MCF 10A (cell line): ENCODE measurements at places on chromosomes 5 and 9. TPM values are rescaled to one million over a fixed set of nuclear protein-coding genes. Genes with fewer than 3 reads are reported as not detected.

DNA sequence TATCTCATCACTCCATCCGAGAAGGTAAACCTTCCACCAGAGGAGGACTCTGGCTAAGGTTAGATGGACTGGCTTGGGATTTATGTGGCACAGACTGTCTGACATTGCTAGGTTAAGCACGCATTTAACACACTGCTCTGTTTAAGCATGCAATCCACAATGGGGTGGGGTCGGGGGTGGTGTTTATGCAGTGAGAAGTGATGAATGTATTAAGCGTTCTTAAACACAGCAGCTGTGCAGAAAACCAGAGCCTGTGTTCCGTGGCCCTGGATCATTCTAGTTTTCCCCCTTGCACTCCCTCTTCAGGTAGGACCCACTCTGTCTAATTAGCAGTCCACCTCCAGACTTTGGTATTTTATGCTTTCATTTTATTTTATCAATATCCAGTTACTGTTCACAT is 46.4 kb downstream of the STXBP1 start:
- peaks cover 25% of the 10 kb centered on the region for H3K36me3 ChIP-seq
- no peaks in the 10 kb centered on the region for H3K4me1 ChIP-seq
- no peak overlapping the region for H3K4me3 ChIP-seq
- no peak overlapping the region for H3K27ac ChIP-seq
- no peaks in the 10 kb centered on the region for H3K27me3 ChIP-seq
- no peak for DNase-seq

GRCh38 chr5:73304381-73304780 is 131.4 kb downstream of the TMEM174 start:
- no peaks in the 10 kb centered on the region for H3K36me3 ChIP-seq
- H3K4me3 ChIP-seq = no peak overlapping the region
- no peak for DNase-seq
- H3K4me1 ChIP-seq = peaks cover 6% of the 10 kb centered on the region
- H3K27ac ChIP-seq = no peak overlapping the region

SPAG8 gene
- 0.37 and 1.1 TPM in 2 replicates for total RNA-seq

KIF27 gene
- total RNA-seq = 9.4 and 10.0 TPM in 2 replicates

RAB3C gene
- not detected in 2 replicates for total RNA-seq

DNA sequence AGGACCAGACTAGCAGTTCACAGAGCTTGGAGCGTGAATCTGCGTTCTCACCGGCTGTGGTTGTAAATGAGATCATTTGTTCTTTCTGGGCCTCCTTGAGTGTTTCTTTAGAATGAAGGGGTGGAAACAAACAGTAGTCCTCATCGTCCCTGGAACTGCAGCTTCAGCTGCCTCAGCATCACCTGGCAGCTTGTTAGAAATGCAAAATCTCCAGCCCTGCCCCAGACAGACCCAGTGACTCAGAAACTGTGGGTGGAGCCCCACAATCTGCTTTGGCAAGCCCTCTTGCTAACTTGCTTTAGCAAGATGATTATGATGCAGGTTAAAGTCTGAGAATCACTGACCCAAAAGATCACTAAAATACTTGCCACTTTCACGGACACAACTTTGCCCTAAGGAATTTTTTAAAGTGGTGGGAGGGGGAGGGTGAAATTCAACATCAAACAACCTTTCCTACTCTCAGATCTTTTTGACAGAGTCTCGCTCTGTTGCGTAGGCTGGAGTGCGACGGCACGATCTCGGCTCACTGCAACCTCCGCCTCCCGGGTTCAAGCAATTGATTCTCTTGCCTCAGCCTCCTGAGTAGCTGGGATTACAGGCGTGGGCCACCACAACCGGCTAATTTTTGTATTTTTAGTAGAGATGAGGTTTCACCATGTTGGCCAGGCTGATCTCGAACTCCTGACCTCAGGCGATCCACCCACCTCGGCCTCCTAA is 86.0 kb downstream of the BRINP1 start:
- no peaks in the 10 kb centered on the region for H3K36me3 ChIP-seq
- no peaks in the 10 kb centered on the region for H3K4me1 ChIP-seq
- no peak overlapping the region for H3K27ac ChIP-seq

DNA sequence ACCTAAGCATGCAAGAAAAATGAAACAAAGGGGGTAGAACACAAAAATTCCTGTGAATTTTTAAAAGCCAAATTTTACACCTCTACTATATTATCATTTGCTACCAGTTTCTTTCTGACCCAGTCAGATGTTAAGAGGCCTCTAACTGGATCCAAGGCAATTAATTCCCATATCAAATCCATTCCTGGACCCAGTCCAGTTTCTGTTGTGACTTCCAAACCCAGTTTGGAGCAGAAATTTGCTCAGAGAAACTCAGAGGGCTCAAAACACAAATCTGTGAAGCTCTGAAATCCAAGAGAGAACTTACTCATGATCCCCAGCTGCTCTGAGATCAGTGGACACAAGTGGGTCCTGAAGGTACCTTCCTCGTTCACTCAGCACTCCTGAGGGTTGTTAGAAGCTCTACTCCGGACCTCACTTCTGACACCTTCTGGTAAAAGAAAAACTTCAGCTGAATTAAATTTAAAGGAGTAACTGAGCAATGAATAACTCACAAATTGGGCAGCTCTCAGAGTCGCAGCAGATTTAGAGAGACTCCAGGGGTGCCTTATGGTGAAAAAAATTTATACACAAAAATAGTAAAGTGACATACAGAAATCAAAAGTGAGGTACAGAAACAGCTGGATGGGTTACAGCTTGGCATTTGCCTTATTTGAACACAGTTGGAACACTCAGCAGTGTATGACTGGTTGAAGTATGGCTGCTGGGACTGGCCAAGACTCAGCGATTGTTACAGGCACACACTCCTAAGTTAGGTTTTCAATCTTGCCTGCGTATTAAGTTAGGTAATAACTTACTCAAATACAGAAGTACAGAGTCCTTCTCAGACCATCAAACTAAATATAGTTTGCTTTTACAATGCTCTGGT is 32.4 kb downstream of the INSL4 start:
- H3K27me3 ChIP-seq = no peaks in the 10 kb centered on the region
- no peaks in the 10 kb centered on the region for H3K36me3 ChIP-seq
- no peak overlapping the region for H3K27ac ChIP-seq
- H3K4me1 ChIP-seq = peaks cover under 1% of the 10 kb centered on the region
- H3K4me3 ChIP-seq = no peak overlapping the region
- DNase-seq = peak; percentile 46

CENPP gene
- 1.5 and 4.2 TPM in 2 replicates for total RNA-seq

UBE2R2 gene
- 33.8 and 41.6 TPM in 2 replicates for total RNA-seq

SPINK4 gene
- total RNA-seq = not detected in 2 replicates

DOCK8 gene
- total RNA-seq = 5.2 and 5.7 TPM in 2 replicates

- H3K4me3 ChIP-seq = no peak overlapping the region
- no peak for DNase-seq
- peaks cover 6% of the 10 kb centered on the region for H3K4me1 ChIP-seq
- H3K27me3 ChIP-seq = no peaks in the 10 kb centered on the region
These were observed 260.0 kb upstream of the NREP start for GRCh38 chr5:112016980-112017379.

GRXCR2 gene
- total RNA-seq = not detected in 2 replicates

DNA sequence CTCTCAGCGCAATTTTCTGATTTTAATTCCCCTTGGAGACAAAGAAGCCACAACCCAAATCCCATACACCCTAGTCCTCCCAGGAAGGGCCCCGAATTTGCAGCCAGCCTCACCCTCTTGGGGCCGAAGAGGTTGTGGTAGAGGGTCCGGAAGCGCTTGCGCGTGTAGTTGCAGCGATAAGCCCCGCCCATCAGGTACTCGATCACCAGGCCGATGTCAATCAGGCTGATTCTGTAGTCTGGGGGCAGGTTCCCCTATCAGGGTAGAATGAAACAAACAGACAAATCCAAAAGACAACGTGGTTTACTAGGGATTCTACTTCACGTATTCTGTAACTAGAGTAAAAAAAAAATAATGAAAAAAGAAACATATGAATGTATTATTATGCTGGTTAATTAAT is 210.6 kb upstream of the KLF9 start:
- H3K36me3 ChIP-seq = no peaks in the 10 kb centered on the region
- no peak for DNase-seq
- H3K27me3 ChIP-seq = no peaks in the 10 kb centered on the region
- H3K4me1 ChIP-seq = no peaks in the 10 kb centered on the region

DNA sequence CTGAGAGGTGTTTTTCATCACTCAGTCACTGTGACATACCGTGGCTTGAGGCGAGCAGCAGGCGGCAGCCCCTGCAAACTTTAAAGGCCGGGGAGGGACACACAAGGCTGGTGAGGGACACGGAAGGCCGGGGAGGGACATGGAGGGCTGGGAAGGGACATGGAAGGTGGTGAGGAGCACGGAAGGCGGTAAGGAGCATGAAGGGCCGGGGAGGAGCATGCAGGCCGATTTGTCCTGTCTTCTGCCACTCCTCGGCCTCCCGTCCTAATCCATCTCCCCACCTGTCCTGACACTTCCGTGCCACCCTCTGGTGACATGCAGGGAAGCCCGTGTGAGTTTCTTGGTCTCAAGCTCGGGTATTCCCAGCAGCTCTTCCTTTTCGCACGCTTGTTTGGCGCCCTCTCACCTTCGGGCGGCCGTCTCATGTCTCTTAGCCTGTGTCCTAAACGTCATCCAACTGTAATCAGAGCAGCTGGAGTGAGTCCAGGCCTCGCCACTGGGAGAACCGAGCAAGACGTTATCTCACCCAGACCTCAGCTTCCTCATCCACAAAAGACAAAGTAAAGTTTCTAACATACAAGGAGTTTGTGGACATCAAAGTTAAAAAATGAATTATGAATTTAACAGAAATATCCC is 126.5 kb downstream of the MRPL36 start:
- H3K4me3 ChIP-seq = no peak overlapping the region
- no peak for DNase-seq
- peaks cover 47% of the 10 kb centered on the region for H3K27me3 ChIP-seq
- no peak overlapping the region for H3K27ac ChIP-seq

CRB2 gene
- total RNA-seq = not detected in 2 replicates

- no peak overlapping the region for H3K4me3 ChIP-seq
- no peaks in the 10 kb centered on the region for H3K27me3 ChIP-seq
- H3K4me1 ChIP-seq = peaks cover 5% of the 10 kb centered on the region
- no peak overlapping the region for H3K27ac ChIP-seq
These were observed 11.8 kb downstream of the COL5A1 start for GRCh38 chr9:134653259-134654009.

INPP5E gene
- total RNA-seq = 16.3 and 17.4 TPM in 2 replicates

VAV2 gene
- 29.9 and 31.0 TPM in 2 replicates for total RNA-seq

DDX4 gene
- not detected in 2 replicates for total RNA-seq

FRMD3 gene
- total RNA-seq = 0.17 and 0.28 TPM in 2 replicates

- H3K4me3 ChIP-seq = no peak overlapping the region
- peaks cover 35% of the 10 kb centered on the region for H3K4me1 ChIP-seq
- H3K27ac ChIP-seq = no peak overlapping the region
- no peaks in the 10 kb centered on the region for H3K27me3 ChIP-seq
- DNase-seq = peak; percentile 72
- no peaks in the 10 kb centered on the region for H3K36me3 ChIP-seq
These were observed 92.4 kb downstream of the EQTN start for GRCh38 chr9:27204578-27204977.

OR1L8 gene
- total RNA-seq = not detected in 2 replicates

SMU1 gene
- total RNA-seq = 17.2 and 19.3 TPM in 2 replicates

DNA sequence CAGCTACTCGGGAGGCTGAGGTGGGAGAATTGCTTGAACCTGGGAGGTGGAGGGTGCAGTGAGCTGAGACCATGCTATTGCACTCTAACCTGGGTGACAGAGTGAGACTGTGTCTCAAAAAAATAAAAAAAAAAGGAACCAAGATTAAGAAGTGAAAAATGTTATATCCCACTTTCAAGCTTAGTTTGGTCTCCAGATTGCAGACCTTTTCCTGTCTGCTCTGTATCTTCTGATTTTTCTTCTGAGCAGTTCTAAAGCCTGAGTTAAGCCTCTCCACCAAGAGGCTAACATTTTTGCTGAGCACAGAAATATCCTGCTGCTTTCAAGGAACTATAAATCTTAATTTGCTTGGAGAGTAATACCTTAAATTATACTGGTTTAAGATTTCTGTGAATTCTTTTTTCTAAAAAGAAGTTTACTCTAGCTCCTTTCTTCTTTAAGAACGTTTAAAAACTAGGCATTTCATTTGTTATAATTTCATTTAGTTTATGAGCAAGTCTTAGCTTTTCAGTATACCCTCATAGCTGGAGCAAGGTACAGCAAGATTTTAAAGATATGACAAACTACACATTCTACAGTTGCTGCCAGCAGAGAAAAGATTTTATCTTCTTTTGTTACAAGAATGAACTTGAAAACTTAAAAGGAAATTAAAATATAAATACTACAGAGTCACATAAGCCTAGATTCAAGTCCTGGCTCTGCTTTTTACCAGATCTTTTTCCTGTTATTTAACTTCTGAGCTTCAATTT is 55.0 kb downstream of the GARNL3 start:
- no peak for DNase-seq

DNA sequence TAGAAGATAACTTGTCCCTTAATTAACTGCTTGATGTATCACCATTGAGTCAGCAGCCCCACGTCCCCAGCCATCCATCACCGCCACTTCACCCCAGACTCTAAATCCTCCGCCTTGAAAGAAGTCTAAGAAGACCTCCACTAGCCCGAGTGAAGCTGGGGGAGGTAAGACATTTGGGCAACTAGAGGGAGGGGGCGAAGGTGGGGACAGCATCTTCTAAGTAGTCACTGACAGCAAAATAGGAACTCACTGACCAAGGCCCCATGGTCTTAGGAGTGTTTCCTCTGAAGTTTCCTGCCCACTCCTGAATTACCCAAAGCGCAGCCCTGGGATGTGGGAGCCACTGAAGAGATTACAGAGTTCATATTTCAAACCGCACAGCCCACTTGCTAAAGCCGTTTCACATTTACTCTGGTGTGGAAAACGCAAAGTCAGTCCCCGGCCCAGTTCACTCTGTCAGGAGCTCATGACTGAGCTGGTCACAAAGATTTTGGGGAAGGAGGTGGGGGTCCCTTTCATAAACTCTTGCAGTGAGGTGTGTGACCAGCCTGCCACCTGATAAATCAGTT is 107.4 kb downstream of the LHFPL2 start:
- DNase-seq = no peak
- H3K4me1 ChIP-seq = peaks cover 12% of the 10 kb centered on the region
- no peak overlapping the region for H3K27ac ChIP-seq
- H3K27me3 ChIP-seq = no peaks in the 10 kb centered on the region
- peaks cover 10% of the 10 kb centered on the region for H3K36me3 ChIP-seq

IARS1 gene
- 390 and 403 TPM in 2 replicates for total RNA-seq

FBP2 gene
- total RNA-seq = not detected in 2 replicates

- H3K4me3 ChIP-seq = peak overlapping the region; percentile 62
- peak overlapping the region; percentile 63 for H3K27ac ChIP-seq
- no peaks in the 10 kb centered on the region for H3K27me3 ChIP-seq
- H3K36me3 ChIP-seq = no peaks in the 10 kb centered on the region
- no peak for DNase-seq
These were observed 412.7 kb downstream of the ACTL7B start for GRCh38 chr9:108443019-108443633.
